ENCODE measurements at places on chromosomes 1 and 21.

DNA sequence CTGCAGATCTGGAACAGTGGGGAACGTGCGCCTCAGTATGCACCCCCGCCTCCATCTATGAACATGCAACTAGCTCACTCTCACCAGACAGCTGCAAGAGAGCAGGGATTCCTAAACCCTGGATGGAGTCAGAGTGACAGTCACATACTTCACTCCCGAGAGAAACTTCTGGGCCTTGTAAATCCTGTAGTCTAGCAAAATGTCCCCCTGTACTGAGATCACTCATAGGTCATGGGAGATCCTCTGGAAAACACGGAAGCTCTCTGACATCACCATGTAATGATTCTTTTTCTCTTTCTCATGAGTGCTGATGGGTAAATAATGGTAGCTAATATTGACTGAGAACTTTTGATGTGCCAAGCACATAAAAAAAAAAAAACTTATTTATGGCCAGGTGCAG lies 23.4 kb upstream of the TARDBP start:
- no peak for DNase-seq

GRCh38 chr1:169906938-169907337 lies 13.2 kb upstream of the SCYL3 start:
- DNase-seq, result no peak

DNA sequence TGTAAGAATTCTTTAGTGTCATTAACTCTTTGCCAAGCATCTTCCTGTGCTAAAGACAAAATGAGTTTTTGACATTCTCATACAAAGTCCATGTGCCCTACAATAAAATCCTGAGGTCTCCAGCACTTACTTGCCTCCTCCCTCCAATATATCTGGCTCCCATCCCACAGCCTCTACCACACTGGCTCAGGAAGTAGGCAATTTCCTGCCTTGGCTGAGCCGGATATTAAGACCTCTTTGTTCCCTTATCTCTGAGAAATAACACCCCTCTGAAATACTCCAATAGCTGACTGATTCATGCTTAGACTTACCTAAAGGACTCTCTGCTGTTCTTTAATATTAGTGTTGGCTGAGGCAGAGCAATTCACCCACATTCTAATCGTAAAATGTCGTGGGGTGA lies 37.6 kb upstream of the GORAB start:
- DNase-seq, result no peak

DNA sequence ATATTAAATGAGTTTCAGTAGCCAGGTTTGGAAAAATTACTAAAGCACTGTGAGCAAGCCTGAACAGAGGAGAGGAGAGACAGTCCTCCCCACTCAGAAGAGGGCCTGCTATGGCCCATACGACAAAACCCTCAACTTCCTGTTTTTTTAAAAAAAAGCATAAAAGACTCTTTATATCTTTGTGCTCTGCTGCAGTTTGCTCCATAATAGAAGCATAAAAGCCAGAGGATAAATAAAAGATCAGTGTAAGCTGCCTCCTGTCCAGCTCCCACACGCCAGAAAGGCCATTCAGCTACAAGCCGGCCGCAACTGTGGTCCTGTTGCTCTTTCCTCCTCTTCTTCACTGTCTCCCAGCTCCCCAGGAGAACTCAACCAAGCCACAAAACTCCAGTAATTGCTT lies 37.8 kb downstream of the NID1 start:
- DNase-seq, result no peak

DNA sequence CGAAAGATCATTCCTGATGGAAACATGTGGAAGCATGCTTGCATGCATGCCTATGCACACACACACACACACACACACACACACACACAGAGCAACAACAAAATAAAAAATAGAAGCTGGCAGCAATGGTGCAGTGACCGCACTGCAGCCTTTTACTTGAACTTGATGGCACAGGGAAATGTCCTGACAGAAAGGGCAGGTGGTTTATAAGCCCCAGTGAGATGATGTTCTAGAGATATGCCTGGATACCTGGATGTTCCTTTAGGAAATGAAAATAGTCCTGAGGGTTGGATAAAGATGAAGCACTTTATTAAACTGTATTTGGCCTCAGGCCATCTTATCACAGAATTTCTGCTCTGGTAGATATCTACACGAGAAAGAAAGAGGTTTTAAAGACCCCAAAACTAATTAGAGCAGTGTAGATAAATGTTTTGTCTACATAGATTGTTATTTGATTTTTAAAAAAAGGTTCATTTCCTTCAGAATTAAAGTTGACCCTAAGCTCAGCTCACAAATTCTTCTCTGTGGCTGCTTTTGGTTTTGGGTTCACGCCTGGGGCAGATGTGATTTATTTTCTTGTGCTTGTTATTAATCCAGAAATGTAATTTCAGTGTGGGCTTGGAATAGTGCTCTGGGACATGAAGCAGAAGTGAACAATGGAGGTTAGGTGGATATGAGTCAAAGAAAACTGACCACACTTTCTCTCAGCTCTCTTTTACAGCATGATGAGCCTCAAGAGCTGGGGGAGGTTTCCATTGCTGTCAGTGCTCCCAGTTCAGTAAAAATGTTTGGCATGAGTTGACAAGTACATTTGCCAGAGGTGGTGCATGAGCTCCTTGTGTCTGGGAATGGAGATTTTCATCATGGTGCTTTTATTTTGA lies 22.9 kb downstream of the ADAM30 start:
- no peak for DNase-seq

- peak; percentile 20 for DNase-seq
Measured at GRCh38 chr1:180229483-180230415, at the start of gene LHX4. LHX4 (plus strand) TSS chr1:180230264; CDS start chr1:180230530, 266 bp downstream.

- no peak for DNase-seq
Measured at GRCh38 chr21:24939291-24939690, 668.0 kb downstream of the MRPL39 start.

DNA sequence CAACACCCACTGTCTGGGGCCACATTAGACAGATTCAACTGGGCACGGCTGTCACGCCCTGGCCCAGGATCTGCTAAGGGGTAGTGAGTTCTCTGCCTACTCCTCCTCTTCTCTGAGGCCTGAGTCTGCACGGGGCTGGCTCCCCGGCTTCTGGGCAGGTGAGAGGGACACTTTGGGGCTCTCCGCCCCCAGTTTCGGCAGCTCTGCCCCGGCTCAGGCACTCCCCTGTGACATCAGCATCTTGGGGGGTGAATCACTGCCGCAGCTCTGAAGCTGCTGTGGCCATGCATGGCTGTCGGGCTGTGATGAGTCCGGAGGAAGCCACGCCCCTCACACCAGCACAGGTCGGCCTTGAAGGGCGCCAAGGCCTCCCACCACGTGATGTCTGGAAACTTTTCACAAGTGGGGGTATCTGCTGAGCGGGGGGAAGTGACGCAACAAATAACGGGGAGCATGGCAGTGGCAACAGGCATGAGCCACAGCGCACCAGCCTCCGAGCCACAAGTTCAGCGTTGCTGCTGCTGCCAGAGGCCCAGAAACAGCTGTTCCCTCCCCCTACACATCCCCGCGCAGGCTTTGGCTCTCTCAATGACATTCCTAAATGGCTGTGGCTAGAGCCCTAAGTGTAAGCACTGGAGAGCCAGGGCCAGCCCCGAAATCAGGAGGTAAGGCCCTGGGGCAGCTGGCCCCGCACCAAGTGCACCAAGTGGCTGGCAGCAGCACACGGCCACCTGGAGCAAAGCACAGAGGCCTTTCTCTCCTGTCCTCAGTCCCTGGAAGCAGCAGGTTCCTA lies 26.3 kb downstream of the ZBTB17 start:
- DNase-seq, result peak; percentile 75

GRCh38 chr21:15839601-15840000 lies 109.8 kb downstream of the USP25 start:
- DNase-seq, result no peak

DNA sequence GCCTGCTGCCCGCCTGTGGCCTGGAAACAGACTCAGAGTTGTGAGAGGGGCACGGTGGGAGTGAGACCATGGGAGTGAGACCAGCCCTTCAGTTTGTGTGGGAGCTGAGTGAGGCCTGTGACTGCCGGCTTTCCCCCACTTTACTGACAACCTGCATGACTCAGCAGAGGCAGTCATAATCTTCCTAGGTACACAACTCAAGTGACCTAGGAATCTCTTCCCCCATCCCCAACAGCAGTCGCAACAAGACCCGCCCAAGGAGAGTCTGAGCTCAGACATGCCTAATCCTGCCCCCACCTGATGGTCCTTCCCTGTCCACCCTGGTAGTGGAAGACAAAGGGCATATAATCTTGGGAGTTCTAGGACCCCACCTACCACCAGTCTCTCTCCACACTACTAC lies 44.2 kb downstream of the KLHL20 start:
- DNase-seq, result no peak

DNA sequence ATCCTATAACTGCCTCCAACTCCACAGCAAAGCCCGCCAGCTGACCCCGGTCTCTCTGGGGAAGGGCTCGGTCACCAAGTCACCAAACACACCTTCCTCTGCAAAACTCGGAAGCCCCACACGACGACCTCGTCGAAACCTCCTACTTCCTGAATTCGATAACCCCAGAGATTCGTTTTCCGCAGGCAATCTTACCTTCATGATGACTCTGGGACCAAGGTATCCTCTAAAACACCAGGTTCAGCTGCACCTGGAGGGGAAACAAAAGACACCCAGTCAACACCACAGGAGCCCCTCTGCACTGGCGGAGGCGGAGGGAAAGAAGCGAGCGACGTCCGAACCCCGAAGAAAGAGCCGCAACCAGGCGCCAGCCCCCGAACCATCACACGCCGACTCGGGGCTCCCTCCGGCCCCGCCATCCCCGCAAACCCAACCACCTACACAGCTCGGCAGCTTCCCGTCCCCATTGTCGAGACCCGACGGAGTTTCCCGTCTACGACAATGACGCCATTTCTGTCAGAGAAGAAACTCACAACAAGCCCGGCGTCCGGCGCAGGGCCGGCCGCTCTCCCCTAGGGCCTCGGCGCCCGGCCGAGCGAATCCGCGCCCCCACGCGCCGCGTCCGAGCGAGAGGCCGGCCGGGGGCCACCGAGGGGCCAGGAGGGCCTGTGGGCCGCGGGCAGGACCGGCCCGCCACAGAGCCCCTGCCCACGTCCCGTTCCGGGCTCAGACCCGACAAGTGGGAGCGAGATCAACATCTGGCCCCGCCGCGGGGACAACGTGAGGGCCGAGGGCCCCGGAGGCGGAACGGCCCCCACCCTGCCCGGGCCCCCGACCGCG lies 1.0 kb downstream of the ARID4B start:
- peak; percentile 50 for DNase-seq

- DNase-seq, result no peak
Measured at GRCh38 chr1:19464696-19465095, 20.6 kb downstream of the CAPZB start.

DNA sequence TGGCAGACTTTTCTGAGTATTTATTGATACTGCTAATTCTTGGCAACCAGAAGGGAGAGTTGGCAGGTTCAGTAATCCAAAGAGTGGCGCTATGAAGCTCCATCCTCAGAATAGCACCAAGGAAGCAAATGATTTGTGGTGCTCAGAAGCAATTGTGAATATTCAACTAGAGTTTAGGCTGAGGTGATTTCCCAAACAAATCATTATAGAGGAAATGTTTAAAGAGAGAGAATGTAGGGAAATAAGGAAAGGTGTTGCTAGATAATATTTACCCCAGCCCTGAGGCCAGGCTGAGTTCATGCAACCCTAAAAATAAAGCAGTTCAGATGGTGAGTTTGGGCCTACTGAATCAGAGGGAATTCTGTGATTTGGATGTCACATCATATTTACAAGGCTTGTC lies 363.4 kb upstream of the PLXNA2 start:
- DNase-seq, result no peak

DNA sequence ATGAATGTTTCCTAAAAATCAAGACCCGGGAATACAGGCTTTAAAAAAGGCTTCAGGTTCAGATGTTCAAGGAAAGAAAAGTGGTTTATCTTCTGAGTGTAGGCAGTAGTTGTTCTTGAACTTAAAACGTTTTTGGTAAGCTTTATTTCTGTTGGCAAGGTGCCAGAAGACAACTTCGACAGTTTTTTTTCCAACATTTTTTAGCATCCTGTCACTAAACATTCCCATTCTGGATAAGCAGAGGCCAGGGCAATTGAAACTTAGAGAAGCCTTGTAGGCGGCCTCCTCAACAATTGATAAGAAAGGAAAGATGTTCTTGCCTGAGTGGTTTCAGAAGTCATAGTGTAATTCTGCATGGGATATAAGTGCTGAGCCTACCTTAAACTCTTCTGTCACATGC lies 66.7 kb downstream of the PATJ start:
- DNase-seq, result no peak

GRCh38 chr1:207345644-207346477 lies 24.4 kb downstream of the CD55 start:
- no peak for DNase-seq

DNA sequence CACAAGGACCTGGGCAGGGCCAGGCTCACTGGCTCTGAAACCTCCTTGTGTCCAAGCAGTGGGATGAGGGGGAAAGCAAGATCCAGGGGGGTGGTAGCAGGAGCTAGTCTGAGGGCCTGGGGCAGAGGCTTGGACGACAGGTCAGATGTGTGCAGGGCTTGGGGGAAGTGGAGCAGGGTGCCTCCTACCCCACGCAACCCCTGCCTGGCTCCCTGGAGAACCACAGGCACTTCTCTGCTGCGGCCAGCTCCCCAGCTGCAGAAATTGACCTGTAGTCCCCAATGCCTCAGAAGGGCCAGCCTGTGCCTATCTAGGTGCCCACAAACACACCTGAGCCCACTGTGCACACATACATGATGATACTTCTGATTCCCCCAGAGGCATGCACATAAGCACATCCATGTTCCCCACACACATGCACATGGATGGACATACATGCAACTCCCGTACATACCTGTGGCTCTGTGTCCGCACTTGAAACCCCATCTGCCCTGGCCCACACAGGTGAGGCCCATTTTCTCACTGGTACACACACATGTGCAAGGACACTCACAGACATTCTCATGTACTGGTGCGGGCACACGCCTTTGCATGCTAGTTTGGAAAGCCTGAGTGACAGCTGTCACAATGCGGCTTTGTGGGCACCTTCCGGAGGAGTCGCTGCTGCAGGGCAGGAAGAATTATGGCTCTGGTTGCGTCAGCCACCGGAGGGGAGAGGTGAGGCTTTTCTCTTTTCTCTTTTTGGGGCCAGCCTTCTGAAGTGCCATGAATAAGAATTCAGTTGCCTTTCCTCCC lies 247.2 kb upstream of the CSF3R start:
- no peak for DNase-seq

DNA sequence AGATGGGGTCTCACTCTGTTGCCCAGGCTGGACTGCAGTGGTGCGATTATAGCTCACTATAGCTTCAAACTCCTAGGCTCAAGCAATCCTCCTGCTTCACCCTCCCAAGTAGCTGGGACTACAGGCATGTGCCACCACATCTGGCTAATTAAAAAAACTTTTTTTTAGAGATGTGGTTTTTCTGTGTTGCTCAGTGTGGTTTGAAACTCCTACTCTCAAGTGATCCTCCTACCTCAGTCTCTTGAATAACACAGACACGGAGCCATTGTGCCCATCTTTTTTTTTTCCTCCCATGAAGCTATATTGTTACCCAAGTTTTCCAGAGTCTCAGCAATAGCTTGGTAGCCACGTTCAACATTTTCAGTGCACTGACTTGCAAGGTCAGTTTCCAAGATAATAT lies 2.7 kb downstream of the GIPC2 start:
- no peak for DNase-seq

Measured in stimulated activated CD4-positive, alpha-beta T cell treated with anti-CD3 and anti-CD28 coated beads, Interleukin-12 subunit alpha, Interleukin-12 subunit beta, amount 100 ng/mL, for 4 hours (primary cell).